CD4-positive, alpha-beta T cell treated with Interleukin-4 for 4 hours (primary cell): ENCODE measurements at places on chromosomes 11 and 22.

GRCh38 chr11:104490182-104490581 is 326.2 kb upstream of the PDGFD start:
- DNase-seq = no peak

DNA sequence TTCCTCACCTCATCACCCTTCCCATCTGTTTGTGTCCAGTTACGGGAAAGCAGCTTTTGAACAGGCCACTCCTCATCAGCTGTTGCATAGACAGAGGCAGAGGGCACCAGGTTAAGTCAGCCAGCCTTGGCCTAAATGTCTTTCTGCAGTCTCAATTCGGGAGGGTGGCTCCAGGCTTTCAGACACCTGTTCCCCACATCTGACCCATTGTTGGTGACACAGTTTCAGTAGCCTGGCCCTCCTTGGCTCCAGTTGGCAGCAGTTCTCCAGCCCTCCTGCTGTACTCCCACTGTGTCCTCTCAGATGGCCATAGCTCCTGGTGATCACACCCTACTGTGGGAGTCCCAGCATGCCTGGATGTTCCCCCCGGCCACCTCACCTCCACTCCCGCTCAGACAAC is 70.8 kb upstream of the MYOD1 start:
- no peak for DNase-seq

- no peak for DNase-seq
Observed at GRCh38 chr11:10532526-10532925, 8.5 kb downstream of the RNF141 start.

DNA sequence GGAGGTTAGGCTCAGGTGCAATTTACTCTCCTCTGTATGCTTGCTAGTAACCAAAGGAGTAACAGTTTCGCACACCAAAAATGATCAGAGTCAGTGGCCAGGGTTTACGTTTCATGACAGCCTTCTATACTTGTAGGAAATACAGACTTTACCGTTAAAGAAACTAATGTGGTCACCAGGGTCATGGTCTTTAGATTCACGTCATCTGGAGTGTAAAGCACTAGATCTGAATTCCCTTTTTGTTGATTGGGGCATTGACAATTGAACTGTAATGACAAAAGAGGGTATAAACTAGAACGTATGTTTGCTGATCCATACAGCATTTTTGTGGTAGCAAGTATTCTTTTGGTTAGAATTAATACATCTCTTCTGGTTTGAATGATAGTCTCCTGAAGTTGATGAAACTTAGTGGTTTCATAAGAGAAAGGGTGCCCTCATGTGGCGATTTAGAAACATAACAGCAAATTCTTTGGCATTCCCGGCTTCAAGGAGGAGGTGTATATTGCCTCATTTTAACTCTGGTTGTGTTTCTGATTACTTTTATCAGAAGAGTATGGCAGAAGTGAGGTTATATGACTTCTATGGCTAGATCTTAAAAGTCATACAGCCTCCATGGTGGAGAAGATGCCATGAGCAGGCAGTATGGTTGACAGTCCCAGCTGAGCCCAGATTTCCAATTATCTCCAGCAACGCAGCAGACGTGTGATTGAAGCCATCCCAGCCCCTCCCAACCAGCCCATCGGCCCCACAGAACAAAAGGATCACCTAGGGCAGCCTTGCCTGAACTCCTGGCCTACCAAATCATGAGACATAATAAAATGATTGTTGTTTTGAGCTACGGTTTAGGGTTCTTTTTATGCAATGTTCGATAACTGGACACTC is 35.1 kb downstream of the MMP7 start:
- DNase-seq = peak; percentile 84

GRCh38 chr11:11251394-11251970 is 101.6 kb downstream of the CSNK2A3 start:
- DNase-seq = no peak

DNA sequence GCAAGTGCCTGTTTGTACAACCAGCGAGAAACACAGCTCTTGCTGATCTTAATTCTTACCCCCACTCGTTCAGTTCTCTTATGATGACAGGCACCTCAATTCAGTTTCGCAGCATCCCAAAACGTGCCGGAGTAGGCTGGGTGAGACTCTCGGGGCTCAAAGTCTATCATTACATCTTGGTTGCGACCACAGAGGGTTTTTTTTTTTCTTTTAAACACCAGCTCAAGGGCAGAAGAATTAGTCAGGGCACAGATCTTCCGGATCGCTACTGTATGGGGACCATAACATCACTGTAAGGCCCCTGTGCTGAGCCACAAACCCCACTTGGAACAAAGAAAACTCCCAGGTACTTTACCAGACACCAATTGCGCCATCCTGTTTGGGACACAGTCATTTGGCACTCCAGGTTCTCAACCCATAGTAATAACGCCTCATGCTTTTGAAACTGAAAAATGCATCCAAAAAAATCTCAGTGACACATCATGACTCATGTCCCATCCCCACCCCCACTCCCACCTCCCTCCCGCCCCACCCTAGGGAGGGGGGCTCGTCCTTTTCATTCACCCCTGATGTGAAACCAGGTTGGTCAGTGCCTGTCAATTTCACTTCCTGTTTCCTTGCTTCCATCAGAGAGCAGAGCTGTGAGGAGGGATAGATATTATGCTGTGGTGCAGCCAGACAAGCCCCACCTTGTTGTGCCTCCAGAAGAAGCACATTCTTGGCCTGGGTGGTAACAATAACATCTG is 41.0 kb upstream of the CD5 start:
- DNase-seq = peak; percentile 94

DNA sequence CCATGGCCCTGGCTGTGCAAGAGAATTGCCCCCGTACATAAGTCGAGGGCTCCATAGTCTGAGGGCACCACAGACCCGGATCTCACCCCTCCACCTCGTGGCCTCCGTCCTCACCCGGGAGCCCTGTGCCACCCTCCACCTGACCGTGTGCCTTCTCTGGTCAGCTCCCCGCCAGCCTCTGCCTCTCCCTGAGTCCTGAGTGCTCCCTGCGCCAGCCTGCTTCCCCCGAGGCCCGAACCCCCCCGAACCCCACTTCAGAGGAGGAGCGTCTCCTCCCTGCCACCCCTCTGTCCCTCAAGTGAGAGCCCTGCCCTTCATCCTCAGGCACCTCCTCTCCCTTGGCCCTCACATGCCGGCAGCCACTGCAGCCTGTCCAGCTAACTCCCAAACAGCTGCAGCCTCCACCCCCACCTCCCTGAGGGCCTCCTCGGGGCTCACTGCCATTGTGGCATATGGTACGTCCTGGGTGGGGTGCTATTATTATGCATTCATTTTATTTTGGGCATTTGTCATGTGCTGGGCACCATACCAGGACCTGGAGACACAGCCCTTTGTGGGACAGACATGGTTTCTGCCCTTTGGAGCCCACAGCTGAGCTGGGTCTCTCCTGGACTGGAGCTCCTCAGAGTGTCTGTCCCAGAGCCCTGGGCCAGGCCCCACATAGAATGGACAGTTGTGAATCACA is 67.2 kb downstream of the MYO7A start:
- DNase-seq = no peak

GRCh38 chr22:17832665-17833064 is 58.4 kb upstream of the BID start:
- DNase-seq = no peak

GRCh38 chr11:15114501-15115475 is at the start of gene INSC:
TSS of gene INSC (plus strand) at chr11:15114923. CDS start at chr11:15149175, 34,252 bp downstream.
- no peak for DNase-seq

DNA sequence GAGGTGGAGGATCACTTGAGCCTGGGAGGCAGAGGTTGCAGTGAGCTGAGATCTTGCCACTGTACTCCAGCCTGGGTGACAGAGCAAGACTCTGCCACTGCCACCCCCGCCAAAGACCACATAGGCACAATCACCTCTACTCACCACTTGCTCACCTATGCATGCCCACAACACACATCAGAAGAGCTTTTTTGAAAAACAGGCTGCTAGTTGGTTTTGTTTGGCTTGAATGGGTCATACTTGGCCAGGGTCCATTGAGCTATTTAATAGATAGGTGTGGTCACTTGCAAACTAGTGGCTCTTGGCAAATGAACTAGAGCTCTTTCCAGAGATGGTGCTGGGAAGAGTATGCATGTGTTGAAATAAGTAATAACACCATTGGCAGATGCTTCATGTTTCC is 80.1 kb downstream of the EMSY start:
- DNase-seq = no peak

GRCh38 chr11:8087756-8088155 is 6.7 kb downstream of the TUB start:
- DNase-seq = no peak

- DNase-seq = no peak
Observed at GRCh38 chr11:66361502-66361941, 10.0 kb downstream of the SLC29A2 start.

DNA sequence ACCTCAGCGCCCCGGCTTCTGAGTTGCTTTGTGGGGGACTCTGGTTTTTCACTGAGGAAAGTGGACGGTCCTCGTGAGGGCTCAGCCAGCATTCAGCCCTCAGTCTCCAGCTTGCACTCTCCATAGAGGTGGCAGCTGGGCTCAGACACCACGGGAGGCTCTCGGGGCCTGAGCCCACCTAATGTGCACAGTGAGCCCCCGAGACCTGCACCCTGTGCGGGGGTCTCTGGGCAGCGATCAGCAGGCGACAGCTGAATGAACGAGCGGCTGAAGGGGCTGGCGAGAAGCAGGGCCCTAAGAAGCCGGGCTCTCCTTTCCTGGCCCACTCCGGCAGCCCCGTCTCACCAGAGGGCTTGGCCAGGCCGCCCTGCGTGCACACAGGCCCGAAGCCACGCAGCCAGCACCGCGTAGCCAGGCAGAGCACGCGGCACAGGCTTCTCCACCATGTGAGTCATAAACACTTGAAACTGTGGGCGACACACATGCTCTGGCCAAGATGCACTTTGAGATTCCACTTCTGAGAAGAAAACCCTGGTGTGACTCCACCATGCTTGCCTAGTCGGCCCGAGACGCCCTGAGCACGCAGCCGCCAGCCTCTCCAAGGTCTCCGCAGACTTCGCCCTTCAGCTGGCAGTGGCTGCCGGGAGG is 28.0 kb downstream of the TOLLIP start:
- DNase-seq = no peak

DNA sequence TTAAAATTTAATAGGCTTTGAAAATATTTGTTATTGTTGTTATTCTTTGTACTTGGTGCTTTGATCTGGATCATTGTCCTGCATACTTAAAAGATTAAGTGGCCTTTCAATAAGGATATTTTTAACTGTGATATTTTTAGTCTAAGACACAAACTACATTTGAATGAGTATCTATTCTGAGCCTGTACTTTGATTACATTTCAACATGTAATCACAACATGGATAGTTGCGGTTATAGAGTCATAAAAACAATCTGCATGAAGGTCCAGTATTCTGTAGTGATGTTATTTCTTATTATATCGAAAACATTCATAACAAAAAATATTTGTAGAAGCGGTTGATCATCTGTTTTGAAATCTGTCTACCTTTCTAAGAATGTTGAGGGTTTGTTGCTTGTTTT is 58.6 kb downstream of the HIPK3 start:
- no peak for DNase-seq

GRCh38 chr11:33376331-33377310 is 119.4 kb downstream of the HIPK3 start:
- DNase-seq = no peak

- no peak for DNase-seq
Observed at GRCh38 chr11:63445720-63446119, 45.2 kb downstream of the PLAAT5 start.

DNA sequence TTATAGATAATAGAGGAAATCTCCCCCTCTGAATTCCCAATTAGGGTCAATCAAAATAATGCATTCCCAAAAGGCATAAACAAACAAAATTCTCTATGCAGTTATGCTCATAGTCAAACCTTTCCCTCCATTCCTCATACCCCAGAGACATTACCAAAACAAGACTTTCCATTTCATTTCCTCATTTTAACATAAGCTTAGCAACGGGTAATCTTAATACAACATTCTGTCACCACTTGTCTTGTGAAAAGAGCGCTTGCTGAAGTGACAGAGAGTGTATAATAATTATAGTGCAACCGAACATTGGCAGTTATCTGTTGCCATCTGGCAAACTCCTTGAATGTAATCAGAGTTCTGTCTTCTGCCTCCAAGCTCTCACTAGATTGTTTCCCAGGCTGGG is 1.2 kb upstream of the SLN start:
- DNase-seq = no peak

DNA sequence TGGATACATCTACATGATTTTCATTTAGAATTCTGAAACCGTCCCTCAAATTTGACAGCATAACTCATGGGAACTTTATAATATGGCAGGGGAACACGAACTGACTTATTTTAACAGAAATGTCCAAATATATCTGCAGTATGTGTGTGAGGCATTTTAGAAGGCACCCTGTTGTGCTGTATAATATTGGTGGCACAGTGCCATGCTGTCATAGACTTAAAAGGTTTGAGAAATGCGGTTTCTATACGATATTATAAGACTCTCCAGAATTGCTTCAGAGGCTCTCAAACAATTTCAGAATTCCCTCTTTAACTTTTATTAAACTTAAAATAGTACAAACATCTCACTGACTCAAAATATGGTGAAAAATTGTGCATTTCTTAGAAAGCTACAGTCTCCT is 181.6 kb downstream of the MSANTD4 start:
- no peak for DNase-seq

DNA sequence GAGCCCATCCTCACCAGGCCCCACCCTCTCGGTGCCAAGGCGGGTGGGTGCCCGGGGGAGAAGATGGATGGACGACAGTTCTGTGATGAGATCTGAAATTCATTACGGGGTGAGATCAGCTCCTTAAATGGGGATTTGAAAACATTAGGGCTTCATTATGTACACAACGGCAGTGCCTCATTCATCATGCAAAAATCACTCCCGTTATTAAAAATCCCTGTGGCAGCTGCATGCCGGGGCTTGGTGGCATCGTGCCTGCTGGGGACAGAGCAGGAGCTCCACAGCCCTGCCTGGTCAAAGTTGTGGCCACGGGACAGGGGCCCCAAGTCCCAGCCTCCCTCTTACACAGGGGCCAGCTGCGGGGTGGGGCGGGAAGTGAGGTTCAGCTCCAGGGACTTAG is 20.2 kb downstream of the OTUB1 start:
- DNase-seq = no peak

- peak; percentile 53 for DNase-seq
Observed at GRCh38 chr11:61777234-61778090, 14.9 kb downstream of the TMEM258 start.

DNA sequence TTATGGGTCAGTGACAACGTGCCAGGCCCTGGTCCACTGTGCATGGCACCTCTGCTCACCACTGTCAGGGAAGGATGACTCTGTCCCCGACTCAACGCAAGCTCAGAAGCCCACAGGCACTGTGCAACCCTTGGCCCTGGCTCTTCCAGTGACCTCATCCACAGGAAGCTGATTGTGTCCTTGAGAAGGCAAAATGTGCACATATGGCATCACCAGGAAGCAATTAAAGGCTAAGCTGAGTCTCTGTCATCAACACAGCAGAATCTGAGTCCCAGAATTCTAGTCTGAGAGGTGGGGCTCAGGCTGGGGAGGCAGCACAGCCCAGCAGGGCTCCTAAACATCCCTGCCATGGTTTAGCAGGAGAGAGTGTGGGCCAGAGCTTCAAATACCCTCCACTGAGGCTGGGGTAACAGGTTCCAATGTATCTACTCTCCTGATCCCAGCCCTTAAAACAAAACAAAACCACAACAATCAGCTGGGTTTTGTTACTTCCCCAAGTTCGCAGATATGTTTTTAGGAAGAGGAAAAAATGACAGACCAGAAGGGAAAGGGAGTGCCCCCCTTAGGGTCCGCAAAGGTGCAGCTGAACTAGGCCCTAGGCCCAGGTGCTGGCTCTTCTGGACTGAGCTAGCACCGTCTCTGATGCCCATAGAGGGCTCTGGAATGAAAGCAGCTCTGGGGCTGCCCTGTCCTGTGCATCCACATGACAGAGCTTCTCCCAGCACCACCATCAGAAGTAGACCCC is 33.5 kb upstream of the GNAZ start:
- no peak for DNase-seq

GRCh38 chr22:37185646-37186227 is 2.3 kb downstream of the C1QTNF6 start:
- no peak for DNase-seq
